D721Med (cell line): ENCODE measurements at places on chromosomes 13 and 19.
A peak's percentile ranks its signal among the peaks of the same experiment; 100 is the strongest.

- DNase-seq = no peak
Observed at GRCh38 chr19:41811036-41811435, 14.6 kb downstream of the CEACAM3 start.

DNA sequence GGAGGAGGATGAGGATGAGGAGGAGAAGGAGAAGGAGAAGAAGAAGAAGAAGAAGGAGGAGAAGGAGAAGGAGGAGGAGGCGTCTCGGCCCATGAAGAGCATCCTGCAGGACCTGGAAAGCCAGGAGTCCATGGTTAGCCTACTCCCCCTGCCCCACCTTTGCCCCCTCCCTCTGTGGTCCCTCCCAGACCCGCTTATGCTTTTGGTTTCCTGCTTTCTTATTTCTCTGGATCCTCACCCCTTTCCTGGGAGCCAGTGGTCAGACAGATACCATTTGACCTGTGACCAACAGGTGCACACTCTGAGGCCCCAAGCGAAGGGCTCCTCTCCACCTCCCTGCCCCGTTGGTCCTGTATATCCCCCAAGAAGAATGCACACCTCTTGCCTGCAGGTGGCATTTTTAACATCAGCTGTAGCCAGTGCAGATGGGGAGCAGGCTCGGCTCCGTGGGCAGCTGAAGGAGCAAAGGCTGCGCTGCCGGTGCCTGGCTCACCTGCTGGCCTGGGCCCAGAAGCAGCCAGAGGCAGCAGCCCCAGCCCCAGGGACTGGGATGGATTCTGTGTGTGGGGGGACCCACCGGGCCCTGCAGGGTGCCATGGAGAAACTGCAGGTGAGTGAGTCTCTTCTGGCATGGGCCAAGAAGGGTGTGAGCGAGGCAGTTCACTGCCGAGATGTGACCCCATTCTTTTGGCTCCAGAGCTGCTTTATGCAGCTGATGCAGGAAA lies 32.1 kb upstream of the ZNF492 start:
- no peak for DNase-seq

DNA sequence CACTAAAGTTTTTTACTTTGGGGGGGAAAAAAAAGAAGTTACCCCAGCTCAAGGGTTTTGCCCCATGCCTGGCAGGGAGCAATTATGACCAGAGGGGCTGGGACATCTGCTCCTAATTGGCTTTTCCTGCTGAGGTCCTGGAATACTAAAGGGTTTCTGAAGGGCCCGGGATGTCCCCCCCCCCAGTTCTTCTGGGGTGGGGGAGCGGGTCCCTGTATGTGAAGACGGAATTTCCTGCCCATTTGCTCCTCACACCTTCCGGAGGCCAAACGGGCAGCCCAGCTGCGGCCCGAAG lies 1.1 kb upstream of the DLL3 start:
- DNase-seq = no peak

DNA sequence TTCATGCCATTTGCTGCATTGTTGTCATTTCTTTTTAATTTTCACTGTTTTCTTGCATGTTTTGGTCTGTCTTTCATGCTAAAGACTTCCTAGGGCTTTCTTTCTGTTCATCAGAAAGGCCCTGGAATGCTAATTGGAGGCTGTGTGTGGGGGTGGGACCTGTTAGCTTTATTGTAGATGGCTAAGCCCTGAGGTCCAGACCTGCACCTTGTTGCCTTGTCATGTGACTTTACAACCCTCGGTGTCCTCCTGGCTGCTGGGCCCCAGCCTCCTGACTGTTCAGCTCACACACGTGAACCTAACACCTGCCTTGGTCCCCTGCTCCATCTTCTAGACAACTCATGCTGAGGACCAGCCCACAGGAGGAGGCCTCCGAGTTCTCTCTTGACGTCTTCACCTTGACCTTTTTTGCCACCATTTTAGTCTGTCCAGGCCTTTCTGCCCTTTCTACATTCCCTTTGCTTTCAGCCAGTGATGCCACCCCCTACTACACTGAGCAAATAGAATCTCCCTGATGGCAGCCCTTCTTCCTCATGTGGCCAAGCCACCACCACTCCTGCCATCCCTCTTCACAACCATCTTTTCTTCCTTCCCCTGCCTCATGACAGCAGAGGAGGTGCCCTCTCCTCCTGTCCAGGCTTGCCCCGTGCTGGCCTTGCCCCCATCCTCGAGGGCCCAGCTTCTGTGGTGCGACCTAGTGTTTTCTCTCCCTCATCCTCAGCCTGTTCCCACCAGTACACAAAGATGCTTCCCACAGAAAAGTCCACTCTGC lies 41.4 kb upstream of the GPI start:
- no peak for DNase-seq

- no peak for DNase-seq
Observed at GRCh38 chr13:43431841-43432240, 354.9 kb downstream of the ENOX1 start.

GRCh38 chr19:39430675-39431593 lies 4.8 kb downstream of the RPS16 start:
- peak; percentile 10 for DNase-seq

DNA sequence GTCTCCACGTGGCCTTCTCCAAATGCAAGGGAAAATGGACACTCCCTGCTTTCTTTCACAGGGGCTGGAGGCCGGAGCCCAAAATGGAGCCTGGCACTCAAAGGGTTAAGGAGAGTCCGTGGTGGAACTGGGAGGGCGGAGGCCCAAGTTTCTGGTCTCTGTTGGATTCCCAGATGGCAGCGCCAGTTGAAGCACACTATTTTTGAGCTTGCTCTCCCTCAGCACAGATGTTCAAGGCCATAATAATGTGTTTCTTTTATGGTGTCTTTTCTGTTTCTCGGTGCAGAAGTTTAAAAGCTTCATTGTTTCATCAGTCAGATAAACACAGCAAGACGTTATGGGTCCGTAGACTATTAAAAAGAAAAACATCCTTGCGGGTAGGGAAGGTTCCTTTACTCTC lies 67.6 kb downstream of the TNFRSF19 start:
- DNase-seq = no peak
